Panc1 (cell line): ENCODE measurements at places on chromosomes 2 and 18.

DNA sequence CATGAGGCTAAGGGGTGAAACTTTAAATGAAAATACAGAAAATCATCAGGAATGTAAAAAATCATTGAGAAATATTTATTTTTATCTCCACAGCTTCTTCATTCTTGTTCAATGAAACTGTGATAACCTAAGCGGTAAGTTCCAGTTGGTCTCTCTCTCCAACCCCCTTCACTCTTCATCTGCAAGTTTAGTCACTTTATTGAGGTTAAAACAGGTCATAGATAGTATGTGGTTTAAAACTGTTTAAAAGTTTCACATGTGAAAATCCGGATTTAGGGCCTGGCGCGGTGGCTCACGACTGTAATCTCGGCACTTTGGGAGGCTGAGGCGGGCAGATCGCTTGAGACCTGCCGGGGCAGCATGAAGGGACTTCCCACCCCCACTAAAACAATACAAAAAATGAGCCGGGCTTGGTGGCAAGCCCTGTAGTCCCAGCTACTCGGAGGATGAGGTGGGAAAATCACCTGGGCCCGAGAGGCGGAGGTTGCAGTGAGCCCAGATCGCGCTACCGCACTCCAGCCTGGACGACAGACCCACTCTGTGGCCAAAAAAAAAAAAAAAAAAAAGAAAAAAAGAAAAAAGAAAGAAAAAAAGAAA is 1.6 kb upstream of the PHLPP1 start:
- DNase-seq, result no peak

DNA sequence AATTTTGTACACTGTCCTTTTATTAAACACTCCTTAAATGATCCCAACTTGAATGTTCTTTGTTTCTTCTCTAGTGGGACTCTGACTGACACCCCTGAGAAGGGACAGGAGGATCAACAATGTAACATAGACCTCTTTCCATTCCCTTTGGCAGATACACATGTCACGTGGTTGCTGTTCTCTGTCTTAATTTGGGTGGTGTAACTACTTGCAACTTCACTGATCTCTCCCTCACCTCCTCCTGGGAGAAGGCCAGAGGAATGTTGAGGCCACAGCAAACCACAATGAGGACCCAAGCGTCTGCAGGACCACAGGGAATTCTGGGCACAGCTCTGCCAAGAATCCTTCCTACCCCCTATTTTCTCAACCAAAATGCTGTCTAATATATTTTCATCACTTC is 205.6 kb downstream of the RTP5 start:
- DNase-seq, result no peak

DNA sequence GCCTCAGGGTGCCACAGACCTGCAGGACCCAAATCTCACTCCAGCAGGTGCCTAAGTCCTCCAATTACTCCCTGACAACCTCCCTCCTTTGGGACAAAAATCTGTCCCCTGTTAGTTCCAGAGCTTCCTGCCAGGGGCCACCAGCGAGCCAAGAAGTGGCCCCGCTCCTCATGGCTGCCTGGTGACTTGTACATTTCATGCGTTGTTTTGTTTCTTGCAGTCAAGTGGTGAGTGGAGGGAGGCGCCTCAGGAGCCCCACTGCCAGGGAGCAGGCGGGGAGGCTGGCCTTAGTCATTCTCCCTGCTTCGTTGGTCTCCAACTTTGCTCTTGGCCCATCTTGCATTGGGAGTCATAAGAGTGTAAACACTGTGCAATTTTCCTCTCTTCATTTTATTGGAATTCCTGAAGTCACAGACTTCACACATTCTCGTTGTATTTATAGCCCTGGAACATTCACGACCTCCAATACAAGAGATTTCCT is 81.3 kb downstream of the KCNF1 start:
- DNase-seq, result no peak

DNA sequence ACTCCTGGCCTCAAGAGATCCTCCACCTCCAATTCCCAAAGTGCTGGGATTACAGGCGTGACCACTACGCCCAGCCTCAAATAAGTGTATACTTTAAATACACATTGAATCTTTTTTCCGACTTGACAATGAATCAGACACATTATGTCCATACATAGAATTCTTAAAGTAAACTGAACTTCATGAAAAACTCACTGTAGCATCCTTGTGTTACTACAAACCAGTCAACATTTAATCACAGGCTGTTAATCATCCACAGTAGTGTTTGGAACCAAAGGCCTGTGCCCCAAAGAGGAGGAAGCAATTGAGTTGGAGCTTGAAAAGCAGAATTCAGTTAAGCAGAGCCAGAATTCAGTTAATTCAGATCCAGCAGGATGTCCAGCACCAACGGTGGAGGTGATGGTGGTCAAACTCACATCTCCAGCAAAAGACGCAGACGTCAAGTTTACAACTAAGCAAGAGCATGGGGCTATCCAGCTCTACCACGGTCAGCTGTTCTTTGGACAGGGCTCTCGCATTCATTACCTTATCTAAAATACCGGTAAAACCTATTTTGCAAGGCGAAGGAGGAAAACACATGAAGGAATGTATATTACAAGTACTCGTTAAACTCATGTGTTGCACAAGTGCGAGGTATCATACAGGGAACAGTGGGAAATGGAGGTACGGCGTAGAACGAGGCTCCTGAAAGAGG is 1.2 kb downstream of the SLC39A6 start:
- DNase-seq, result no peak

DNA sequence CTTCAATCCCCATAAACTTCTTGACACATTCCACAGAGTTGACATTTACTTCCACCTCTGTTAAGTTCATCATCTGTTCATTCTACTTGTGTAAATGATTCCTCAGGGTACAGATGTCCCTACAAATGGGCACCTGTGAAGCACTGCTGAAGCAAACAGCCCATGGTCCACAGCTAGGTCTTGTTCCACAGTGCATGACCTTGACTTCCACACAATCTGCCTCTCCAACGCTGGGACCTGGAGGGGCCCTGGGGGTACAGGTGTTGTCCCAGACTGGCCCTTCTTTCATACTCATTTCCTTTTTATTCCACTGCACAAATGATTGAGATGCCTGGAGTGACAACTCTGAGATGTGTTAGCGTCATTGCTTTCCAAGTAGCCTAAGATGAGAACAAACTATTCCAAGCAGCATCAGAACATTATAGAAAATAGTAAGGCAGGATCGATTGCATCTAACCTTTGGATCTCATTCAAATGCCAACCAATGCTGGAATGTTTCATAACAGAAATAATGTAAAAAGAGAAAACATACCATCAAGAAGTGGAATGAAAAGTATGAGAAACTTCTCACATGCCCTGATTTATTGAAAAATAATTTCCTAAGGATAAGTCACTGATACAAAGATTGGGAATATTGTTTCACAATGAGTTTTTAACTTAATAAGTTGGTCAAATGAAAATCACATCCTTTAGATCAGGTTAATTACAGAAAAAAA is 31.2 kb downstream of the PIEZO2 start:
- no peak for DNase-seq

- no peak for DNase-seq
Measured at GRCh38 chr18:62631173-62631572, 84.2 kb upstream of the PHLPP1 start.

GRCh38 chr2:134173338-134174016 is 80.4 kb upstream of the MGAT5 start:
- no peak for DNase-seq

DNA sequence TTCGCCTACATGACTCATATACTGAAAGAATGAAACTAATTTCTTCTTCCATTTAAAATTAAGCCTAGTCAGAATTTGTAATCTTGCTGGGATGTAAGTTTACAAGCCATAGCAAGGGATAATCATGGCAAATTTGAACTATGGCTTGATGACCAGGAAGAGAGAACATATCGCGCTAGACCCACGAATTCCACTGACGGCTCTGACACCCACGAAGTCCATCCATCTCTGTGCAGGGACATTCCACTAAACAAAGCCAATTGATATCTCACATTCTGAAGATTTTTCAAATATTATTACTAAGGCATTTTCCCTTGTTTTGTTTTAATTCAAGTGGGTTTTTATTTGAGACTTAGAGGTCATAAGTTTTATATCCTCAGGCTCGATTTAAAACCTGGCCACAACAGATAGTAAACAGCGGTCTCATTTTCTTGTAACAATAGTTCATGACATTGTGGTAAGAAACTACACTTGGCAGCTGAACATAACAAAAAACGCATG is 113.0 kb downstream of the QPCT start:
- no peak for DNase-seq

GRCh38 chr18:78448106-78448505 is 531.5 kb upstream of the SALL3 start:
- DNase-seq, result no peak

GRCh38 chr2:196449083-196449482 is 190.4 kb upstream of the CCDC150 start:
- no peak for DNase-seq

- DNase-seq, result no peak
Measured at GRCh38 chr2:132915812-132916549, 246.0 kb upstream of the LYPD1 start.

GRCh38 chr2:175372704-175373701 is 191.5 kb upstream of the ATP5MC3 start:
- DNase-seq, result no peak

GRCh38 chr18:58208207-58208932 is 164.3 kb downstream of the NEDD4L start:
- DNase-seq, result no peak

- DNase-seq, result no peak
Measured at GRCh38 chr18:56107821-56108477, 520.0 kb upstream of the TCF4 start.

- DNase-seq, result no peak
Measured at GRCh38 chr2:73031095-73031678, 40.3 kb downstream of the SFXN5 start.

- DNase-seq, result no peak
Measured at GRCh38 chr2:44267796-44268648, 7.3 kb upstream of the SLC3A1 start.

- DNase-seq, result no peak
Measured at GRCh38 chr2:200335657-200336056, 29.2 kb downstream of the SPATS2L start.

- no peak for DNase-seq
Measured at GRCh38 chr18:62716619-62717168, 1.4 kb downstream of the PHLPP1 start.

GRCh38 chr2:219174146-219174545 is 2.6 kb downstream of the CNPPD1 start:
- DNase-seq, result no peak

DNA sequence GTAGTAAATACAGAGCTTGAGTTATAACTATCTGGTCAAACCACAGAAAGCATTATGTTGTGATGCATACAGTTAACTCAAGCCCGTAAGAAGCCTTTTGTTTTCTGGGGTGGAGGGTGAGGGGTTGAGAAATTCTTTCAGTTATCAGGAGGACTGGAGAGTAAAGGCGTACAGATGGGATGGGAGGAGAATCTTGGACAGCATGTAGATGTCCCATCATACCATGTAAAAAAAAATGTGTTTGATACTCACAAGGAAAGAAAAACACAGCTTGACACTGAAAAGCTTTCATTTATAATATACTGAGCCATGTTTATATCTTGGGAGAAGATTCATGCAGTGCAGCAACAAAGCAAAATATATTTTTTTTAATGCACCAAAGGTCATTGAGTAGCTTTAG is 12.4 kb downstream of the CCBE1 start:
- DNase-seq, result no peak

DNA sequence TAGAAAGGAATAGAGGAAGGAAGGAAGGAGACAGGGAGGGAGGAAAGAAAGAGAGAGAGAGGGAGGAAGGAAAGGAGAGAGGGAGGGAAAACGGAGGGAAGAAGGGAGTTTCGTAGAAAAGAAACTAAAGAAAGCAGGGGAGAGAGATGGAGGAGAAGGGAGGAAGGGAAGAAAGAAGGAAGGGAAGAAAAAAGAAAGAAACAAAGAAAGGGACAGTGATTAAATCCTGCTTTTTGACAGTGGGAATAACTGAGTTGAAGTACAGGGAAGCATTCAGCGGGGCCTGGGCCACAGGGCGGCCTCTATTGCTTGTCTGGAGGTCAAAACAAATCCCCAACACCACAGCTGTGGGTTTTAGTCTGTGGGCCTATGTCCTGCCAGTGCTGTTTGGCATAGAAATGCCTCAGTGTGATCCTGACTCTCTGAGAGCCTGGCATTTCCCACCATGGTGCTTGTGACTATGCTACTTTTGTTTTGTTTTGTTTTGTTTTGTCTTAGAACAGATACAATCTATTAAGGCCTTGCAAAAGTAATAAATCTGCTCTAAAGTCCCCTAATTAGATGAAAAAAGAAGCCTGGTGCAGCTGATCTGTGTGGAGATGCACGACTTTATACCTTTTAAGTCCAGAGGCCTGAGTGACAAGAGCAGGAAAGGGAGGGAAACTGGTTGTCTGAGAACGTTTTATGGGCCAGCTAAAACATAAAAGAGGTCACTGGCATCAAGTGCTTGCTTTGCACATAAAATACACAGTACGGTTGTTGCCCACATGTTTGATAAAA is 40.0 kb downstream of the IL1RL2 start:
- DNase-seq, result no peak

DNA sequence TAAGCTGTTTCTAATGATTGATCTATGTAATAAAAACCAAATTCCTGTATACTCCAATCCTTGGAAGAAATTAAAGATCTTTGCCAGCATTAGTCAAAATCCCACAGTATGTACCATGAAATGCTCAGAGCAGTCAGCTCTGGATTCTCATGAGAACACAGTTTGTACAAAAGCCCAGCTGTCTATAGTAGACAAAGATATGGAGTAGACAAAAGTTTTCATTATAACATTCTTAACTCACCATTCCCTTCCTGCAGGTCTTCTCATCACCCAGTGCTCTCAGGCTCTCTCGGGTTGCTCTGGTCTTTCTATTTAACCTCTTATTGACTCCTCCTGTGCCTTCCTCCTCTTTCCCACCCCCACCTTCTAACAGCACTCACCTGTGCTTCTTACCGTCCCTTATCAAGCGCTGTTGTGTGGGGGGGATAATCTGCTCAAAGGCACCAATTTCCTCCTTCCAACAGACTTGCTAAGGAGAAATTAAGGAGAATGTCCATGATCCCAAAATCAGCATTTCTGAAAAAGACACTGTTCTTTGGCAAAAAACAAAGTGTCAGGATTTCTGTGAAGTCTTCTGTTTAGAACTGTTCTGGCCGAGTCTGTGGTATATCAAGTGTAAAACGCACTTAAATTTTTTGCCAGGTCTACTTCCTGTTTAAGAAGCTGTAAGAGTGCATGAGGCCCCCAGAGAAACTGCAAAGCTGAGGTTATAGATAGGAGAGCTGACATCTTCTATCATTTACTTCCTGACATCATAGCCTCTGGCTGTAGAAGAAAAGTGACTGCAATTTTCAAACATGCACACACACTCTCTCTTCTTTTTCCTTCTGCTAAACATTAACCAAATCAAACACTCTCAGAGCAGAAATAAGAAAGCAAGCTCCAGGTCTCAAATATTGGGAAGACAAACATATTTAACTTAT is 144.1 kb downstream of the EVA1A start:
- DNase-seq, result no peak

GRCh38 chr18:38115201-38115600 is 549.6 kb upstream of the CELF4 start:
- no peak for DNase-seq
